ENCODE measurements at places on chromosomes 12 and 14.

DNA sequence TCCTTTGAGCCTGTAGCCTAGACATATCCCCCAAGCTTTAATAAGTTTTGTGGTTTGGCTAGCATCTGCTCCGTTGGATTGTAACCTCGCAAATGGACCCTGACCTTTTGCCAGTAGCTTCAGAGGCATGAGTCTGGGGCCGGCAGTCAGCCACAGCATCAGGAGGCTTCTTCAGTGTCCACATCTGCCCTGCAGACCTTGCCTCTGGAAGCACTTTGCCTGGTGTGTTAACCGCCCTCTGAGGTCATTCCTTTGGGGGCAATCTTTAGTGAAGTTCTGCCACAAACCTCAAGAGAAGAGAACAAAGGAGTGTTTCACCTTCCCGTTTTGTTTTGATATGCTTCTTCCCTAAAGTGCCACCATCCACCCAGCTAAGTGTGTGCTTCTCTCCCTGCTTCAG lies 71.4 kb downstream of the GNS start:
- DNase-seq: no peak

DNA sequence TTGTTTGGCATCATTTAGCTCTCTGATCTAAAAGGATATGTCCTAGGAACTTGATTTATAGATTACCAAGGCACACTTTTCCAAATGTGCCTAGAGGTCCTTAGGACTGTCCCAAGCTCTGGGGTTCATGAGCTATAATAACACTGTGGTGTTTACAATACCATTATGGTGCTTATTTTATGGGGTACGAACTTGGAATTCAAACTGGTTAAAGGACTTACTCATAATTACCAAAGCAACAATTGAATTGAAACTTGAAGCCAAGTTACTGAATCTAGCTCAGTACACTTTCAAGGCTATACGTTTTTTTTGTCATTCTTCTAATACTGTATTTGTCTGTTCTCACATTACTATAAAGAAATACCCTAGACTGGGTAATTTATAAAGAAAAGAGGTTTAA lies 9.6 kb upstream of the TEP1 start:
- no peak for DNase-seq

GRCh38 chr12:57094208-57095160 lies 5.6 kb downstream of the NAB2 start:
- no peak for DNase-seq

GRCh38 chr14:76763096-76764041 lies 2.1 kb downstream of the VASH1 start:
- no peak for DNase-seq

DNA sequence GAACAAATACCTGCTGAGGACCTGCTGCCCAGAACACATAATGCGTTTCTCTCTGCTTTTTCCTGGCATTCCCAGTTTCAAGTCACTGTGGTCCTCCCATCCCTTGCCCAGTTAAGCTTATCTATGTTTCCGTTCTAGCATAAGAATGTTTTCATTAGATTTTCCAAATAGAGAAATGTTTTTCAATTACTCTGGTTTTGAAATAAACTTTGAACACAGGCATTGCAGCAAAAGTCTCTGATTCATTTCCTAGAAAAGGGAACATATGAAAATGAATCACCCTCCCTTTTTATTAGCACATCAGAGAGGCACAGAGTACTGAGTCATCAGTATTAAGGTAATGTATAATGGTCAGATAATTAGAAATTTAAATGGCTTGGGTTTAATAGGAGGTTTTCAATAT lies 201.1 kb upstream of the TMEM260 start:
- no peak for DNase-seq

GRCh38 chr12:88111074-88111652 lies 30.7 kb downstream of the CEP290 start:
- DNase-seq: peak; percentile 47

DNA sequence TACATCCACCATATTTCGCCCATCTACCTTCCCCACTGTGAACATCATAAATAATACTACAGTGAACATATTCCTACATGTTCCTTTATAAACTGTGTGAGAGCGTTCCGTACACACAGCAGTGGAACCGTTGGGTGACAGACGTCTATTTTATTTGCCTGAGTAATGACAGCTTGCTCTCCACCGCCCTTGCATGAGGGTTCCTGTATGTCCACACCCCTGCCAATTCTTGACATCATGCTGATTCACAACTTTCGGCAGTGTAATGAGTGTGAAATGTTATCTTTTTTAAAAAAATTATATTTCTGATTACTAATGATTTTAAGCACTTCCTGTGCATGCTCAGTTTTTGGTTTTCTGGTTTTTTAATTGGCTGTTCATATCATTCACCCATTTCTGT lies 4.3 kb upstream of the RAD52 start:
- DNase-seq: peak; percentile 28

DNA sequence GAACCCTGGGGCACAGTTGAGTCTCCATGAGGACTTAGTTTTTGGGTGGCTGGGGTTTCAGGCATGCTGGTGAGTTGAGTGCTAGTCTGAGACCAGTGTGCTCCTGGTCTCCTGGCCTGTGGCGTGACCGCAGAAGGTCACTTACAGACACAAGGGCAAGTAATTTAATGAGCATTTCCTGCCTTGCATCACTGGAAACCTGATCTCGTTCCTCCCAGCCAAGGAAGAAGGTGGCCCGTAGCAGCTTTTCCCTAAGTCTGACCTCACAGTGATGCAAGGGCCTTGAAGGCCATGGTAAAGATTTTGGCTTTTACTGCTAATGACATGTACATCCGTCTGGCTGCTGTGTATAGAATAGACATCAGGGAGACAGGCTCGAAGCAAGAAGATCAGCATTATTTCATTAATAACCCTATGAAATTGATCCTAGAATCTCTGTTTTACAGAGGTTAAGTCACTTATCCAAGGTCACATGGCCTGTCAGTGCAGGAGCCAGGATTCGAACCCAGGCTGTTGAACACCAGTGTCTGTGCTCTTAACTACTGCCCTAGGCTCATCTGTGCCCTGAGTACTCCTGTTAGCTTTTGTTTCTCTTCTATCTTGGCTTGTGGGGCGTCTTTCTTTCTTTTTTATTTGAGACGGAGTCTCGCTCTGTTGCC lies 4.6 kb downstream of the TMEM120B start:
- DNase-seq: peak; percentile 20

DNA sequence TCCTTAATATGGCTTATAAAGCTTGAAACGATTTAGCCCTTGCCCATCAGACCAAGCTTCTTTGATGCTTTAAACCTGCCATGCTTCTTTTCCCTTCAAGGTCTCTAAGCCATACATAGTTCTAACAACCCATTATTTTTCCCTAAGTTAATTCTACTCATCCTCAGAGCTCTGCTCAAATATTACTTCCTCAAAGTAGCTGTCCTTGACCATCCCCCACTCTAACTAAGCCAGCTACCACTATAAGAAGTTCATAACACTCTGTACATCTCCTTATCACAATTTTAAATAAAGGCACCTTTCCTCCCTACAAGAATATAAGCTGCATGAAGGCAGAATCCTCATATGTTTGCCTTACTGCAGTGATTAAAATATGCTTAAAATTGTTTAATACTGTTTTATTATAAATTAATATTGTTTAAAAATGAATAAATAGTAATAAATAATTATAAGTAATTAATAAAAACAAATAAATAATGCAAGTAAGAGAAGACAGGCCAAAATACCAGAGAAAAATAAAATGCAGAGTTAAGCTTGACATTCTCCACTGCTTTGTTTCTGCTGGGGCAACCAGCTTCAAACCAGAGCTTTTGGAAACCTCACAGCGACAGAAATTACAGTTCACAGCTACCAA lies 76.8 kb downstream of the NUMB start:
- no peak for DNase-seq

GRCh38 chr12:101779626-101780025 lies 40.4 kb upstream of the SYCP3 start:
- DNase-seq: no peak

DNA sequence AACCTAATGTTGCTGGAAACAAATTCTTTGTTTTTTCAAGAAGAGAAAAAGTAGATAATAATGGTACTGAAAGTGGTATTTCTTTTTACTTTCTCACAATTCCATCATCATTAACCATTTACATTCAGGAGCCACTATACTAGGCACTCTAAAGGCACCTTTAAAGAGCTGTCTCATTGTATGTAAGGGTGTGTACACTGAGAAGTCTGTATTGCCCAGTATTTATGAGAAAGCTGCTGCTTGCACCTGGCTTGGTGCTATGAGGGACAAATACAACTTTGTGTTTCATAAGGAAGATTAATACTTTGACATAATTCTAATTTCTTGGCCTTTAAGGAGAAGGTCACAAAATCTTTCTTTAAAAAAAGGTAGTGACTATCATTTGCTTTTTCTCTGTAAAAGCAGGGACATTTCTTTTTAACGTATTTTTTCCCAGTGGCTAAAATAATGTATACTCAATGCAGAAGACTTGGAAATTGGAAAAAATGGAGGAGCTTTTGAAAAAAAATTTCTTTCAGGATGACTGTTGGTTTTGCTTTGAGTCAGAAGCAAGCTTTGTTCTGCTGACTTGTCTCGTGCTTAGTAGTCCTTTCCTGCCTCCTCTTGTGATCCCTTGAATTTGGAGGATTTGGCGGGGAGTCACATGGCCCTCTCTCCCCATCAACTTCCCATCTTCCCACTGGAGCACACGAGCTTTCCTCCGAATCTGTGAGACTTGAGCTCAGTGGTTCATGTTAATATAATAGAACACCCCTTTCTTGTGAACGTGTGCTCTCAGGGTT lies 50.1 kb downstream of the RASSF3 start:
- no peak for DNase-seq

- DNase-seq: no peak
Measured at GRCh38 chr14:64930085-64930843, 12.3 kb downstream of the GPX2 start.

DNA sequence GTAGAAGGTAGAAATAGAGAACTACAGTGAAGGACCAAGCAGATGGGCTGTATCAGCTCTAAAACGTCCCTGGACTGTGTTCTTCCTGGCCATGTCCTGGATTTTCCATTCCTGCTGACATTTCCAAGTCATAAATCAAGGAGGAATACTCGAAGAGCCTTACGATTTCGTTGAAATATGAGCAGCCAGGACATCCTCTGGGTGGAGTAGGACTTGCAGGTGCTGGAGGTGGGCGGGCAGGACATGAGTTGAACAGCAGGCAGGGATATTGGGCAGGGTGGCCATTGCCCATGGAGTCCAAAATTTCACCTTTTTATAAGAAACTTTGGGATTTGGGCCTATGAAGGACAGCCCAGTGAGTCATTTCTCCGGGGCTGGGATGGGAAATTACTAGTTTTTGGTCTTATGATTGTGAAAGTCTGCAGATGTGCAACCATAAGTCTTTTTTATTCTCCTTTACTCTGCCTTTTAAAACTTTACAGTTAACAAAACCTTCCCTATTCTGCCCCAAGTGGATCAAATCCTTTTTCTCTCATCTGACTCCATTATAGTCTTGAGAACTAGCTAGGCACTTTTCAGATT lies 88.8 kb downstream of the TMX1 start:
- DNase-seq: no peak

DNA sequence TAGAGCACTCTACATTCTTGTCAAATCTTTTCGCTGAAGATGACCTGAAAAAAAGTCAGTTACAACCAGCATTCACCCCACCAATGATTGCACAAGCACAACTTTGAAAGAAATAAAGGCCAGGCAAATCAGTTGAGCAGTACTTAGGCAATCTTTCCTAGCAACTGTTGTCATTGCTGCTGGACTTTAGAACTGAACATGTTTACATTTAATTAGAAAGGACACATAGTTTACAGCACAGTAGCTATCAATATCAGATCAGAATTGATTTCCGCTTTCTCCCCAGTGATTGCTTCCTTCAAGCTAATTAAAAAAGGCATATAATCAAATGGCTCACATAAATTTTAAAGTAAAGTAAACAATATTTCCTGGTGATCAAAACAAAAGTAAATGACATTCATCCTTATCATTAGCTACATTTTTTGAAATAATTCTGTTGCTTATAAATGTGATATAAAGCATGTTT lies 128.4 kb downstream of the FOXA1 start:
- DNase-seq: no peak

DNA sequence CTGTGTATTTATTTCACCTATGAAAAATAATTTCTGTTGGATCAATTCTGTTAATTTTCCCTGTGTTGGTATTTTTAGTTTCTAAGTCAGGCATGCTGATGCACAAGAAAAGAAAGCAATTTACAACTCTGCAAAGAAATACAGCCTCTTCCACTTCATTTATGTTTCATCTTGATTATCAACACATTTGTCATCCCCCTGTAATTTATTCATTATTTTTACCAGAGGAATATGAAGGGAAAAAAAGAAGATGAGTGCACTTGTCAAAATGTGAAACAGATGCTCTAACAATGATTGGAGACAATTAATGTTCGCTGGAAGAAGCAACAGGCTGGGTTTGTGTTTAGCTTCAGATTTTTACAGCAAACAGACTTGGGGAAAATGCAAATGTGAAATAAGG lies 958.5 kb upstream of the SEL1L start:
- DNase-seq: no peak

GRCh38 chr12:17456486-17456885 lies 633.5 kb downstream of the RERGL start:
- DNase-seq: peak; percentile 6

DNA sequence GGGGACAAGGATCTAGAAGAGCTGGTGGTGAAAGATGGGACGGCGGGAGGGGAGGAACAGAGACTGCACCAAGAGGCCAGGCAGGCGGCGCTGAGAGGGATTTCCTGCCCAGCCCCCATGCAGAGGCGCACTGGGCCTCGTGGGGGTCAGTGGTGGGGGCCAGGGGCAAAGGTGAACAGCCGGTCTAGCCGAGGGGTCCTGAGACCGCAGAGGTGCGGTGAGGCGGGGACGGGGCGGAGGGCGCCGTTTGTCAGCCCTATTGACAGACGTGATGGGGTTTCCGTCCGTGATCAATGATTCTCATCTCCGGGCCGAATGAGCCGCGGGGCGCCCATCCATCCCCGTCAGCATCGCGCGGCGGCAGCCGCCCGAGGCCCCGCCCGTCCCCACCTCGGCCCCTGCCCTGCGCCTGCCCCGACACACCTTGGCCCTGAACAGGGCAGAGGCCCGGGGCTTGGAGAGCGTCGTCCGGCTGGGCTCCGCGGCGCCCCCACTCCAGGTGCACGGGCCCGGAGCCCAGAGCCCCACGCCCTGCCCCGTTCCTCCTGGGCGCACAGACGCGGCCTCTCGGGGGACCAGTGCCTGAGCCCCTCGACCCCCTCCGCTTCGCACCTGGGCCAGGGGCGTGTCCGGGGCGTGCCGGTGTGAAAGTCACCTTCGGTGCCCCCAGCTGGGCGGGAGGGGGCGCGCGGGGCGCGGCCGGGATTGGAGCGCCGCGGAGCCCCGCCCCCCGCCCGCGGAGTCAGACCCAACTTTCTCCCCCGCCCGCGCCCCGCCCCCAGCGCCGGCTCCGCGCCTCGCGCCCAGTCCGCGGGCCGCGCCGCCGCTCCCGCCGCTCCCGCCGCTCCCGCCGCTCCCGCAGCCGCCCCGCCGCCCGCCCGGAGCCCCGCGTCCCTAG lies at the start of gene NXPH4:
TSS of gene NXPH4 (plus strand) at position 781 of the 898 bp plus-strand sequence. CDS start 176 bp downstream, outside the sequence.
- no peak for DNase-seq

Data from RCC 7860 (cell line).